NCI-H2107 (cell line): ENCODE measurements at places on chromosomes 13 and 19.

- DNase-seq, result no peak
Measured at GRCh38 chr19:50312967-50313811, 16.0 kb downstream of the KCNC3 start.

- no peak for DNase-seq
Measured at GRCh38 chr13:32036757-32037156, 5.2 kb downstream of the FRY start.

GRCh38 chr19:6682607-6683128 lies 12.7 kb upstream of the TNFSF14 start:
- DNase-seq, result no peak

GRCh38 chr19:10260141-10260584 lies 8.1 kb downstream of the MRPL4 start:
- DNase-seq, result no peak

DNA sequence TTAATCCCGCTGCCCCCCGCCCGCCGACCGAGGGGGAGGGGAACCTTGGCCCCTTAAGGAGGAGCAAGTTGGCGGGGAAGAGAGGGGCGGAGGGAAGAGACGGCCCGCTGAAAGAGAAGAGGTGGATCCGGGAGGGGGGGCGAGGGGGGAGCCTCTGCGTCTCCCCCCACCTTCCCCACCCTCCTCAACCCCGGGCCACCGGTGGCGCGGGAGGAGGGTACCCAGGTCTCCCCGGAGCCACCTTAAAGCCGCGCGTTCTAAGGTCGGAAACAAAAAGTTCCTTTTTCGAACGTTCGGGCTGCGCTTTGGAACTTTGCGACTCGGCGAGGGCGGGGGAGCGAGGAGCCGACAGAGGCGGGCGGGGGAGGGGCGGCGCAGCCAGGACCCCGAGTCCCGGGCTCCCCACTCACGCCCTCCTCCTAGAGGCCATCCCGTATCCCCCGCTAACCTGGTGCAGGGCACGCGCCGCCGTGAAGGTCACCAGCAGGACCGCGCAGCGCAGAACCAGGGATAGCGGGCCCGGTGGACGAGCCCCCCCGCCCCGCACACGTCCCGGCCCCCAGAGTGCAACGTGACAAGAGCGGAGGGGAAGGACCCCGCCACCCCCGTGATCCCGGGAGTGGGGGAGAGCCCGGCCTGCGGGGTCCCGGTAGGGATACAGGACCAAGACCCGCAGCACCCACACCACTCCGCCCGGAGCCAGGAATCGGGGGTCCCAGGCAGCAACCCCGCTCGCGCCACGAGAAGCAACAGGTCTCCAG lies 659 bp downstream of the ERF start:
- no peak for DNase-seq

GRCh38 chr13:77448689-77449088 lies 86.8 kb upstream of the SCEL start:
- no peak for DNase-seq

DNA sequence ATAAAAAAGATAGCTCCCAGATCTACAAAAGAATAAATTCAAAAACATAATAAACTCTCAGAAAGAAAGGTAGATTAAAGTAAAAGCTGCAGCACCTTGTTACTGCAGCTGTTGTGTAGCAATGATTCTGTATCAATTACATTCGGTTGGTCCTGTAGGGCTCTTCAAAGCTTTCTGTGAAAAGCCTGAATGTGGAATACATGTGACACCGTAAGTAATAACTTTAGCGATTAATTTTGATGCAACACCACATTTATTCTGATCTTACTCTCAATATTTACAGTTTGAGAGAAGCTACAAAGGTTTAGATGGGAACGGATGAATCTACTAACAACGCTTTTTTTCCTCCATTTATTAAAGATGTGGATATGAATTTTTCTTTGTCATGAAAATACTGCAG lies 279.2 kb downstream of the DACH1 start:
- DNase-seq, result no peak
